RWPE1 (cell line): ENCODE measurements at places on chromosomes 6 and 20.

- DNase-seq, result no peak
These were observed 2.1 kb downstream of the ZC3H12D start for GRCh38 chr6:149482545-149483333.

GRCh38 chr6:147203311-147204059 lies 732 bp upstream of the STXBP5 start:
- DNase-seq, result peak; percentile 81

DNA sequence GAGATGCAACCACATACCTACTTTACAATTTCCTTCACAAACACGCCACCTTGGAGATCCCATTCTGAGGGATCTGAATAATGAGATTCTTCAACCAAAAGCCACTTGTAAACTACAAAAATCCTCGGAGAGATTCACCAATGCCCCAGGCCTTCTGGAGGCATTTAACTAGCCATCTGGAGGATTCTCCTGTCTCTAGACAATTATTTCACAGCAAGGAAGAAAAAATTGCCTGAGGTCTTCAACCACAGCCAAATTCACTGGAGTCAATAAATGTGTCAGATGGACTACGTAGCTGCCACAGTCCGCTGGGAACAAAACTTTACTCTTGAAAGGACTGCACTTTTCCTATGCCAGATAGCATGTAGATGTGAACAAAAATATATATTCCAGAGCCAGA lies 19.0 kb upstream of the DCDC2 start:
- DNase-seq, result no peak

DNA sequence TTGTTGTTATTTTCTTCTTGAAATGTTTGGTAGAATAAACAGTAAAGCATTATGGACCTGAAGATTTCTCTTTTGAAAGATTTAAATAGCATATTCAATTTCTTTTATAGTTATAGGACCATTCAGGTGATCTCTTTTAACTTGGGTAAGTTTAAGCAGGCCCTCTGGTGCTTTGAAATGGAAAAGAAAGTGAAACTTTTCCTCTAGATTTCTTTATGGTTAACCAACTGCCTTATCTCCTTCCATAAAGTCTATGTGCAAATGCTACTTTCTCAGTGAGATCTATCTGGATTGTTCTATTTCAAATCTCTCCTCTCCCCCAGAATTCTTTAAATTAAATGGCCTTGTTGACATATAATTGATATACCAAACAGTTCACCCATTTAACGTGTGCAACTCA lies 54.0 kb downstream of the PHACTR2 start:
- no peak for DNase-seq

- DNase-seq, result no peak
These were observed 153.0 kb downstream of the SLC35B3 start for GRCh38 chr6:8282380-8282779.

GRCh38 chr6:23534351-23534750 lies 591.7 kb upstream of the NRSN1 start:
- peak; percentile 4 for DNase-seq

DNA sequence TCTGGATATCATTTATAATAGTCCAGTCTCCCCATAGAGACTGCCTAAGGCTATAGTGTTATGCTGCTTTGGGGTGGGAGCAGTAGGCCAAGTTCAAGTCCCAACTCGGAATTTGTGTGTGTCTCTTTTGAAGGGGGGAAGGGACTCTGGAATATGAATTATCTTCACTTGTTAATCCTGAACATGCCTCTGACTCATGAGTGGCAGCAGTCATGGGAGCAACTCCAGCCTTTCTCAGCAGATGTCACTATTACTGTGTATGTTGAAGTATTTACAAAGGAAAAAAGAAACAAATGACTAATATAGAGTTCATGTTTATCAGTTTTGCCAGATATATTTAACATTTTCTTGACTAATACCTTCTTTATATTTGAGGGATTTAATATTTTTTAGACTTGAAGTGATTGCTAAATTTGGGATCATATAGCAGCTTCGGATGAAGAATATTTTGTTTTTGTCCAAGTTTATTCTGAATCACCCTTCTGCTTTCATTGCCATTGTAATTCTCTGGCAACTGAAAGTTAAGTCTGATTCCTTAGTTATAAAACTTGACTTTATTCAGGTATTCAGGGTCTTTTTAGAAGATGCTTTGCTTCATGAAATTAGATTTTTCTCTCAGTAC lies 23.4 kb downstream of the FAM217A start:
- DNase-seq, result peak; percentile 78

DNA sequence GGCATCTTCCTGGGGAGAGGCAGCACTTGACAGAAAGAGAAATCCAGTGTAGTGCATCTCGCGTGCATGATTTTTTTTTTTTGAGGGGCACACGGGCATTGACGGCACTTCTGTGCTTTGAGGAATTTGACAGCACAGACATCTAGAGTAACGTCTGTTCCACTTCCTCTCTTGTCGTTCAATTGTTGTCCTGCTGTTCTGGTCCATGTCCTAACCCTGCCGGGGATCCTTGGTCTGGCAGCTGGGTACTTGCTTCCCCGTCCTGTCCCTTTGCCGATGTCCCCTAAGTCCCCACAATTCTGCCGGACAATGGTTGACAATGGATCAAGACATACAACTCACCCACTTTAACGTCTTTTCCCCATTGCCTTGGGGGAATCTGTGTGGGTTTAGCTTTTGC lies 46.0 kb upstream of the NAA20 start:
- DNase-seq, result no peak

DNA sequence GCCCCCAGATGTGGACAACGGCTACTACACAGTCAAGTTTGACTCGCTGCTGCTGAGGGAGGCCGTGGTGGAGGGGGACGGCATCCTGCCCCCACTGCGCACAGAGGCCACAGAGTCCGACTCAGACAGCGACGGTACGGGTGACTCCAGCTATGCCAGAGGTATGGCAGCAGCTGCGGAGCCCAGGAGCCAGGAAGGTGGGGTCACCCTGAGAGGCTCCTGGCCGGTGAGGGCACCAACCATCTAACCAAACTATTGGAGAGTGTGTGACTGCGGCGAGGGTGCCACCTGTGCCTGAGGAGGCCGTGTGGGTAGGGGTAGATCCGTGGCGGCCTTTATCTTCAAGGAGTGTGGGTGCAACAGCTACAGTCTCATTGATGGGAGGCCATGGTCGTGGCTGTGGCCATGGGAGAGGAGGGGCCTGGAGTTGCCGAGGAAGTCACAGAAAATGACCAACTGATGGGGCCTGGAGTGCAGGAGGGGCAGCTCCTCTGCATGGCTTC lies 2.8 kb upstream of the LIME1 start:
- no peak for DNase-seq

DNA sequence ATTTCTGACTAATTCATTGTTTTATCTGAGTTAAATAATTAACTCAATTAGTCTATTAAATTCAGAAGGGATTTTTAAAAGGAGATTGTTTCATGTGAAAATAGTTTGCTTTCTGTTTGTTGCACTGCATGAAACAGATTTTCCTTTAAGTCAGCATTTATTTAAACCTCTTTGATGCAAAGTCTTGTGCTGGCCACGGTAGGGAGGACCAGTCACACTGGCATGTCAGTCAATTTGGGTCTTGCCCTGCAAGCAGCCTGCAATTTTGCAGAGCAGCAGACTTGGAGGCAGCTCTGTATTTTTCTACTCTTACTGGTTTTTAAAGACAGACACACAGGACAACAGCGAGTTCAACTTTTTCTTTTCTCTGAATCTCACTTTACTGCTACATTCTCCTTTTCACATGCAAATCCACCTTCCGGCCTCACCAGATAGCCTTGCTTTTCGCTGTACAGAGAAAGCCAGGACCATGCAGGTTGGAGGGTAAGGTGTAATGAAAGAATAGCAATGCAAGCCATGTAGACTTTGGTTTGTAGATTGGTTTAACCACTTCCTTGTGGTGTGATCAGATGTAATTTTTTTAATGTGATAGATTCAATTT lies 689.9 kb upstream of the AGPAT4 start:
- DNase-seq, result no peak

DNA sequence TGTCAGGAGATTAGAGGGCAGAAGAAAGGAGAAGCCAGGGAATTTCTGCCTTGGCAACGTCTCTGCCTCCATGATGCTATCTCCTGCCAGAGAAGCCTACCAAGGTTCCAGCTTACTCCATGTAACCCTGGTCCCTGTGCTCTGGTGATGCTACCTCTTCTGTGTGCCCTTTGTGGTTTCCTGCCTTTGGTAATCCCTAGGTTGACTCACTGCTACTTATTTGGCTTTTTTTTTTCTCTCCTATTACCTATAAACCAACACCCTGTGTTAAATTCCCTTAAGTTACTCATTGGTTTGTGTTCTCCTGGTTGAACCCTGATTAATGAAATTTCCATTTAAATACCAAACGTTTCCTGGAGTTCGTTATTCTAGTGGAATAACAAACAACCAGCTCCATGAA lies 527.8 kb upstream of the FLRT3 start:
- peak; percentile 43 for DNase-seq

DNA sequence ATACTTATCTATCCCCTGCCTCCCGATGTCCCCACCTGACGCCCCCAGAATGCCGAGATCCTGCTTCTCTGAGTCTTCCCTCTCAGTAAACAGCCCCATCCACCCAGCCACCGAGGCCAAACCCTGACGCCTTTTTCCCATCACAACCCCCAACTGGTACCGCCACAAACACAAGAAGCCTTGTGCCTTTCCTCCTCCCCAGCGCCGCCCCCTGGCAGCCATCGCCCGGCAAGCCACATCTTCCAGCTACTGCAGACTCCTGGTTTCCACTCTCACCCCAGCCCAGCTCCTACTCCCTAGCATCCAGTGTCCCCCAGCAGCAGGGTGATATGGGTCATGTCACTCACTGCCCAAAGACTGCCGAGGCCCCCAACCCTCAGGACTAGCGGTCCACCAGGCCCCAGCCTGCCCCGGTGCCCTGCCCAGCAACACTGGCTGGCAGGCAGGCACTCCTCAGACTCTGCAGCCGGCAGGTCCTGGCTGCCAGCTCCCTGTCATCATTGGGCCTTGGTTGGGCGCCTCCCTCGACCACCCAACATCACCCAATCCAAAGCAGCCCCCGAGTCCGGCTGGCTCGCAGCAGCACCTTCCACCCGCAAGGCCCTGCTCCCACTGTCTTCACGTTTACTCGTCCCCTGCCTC lies 11.2 kb downstream of the TCFL5 start:
- no peak for DNase-seq

GRCh38 chr6:18488004-18488403 lies 100.9 kb downstream of the RNF144B start:
- DNase-seq, result no peak

DNA sequence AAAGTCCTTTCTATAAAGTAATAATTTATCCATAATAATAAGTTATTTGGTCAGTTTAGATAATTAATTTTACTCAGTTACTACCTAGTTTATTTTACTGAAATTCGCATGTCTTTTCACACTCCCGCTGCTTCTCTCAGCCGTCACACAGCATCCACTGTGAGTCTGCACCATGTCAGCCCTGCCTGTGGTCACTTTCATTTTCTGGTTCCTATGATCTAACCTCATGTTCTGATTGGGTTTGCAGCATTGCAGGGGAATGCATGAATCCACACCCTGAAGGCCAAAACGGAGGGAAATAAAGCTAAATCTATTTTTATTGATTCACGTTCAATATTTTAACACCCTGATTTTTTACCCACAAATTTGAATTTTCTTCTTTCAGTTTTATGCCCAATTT lies 47.4 kb downstream of the PDE10A start:
- DNase-seq, result no peak

- DNase-seq, result no peak
These were observed 102.3 kb upstream of the TSHZ2 start for GRCh38 chr20:52869698-52870501.

GRCh38 chr6:125812394-125813292 lies 21.9 kb downstream of the NCOA7 start:
- DNase-seq, result peak; percentile 23

DNA sequence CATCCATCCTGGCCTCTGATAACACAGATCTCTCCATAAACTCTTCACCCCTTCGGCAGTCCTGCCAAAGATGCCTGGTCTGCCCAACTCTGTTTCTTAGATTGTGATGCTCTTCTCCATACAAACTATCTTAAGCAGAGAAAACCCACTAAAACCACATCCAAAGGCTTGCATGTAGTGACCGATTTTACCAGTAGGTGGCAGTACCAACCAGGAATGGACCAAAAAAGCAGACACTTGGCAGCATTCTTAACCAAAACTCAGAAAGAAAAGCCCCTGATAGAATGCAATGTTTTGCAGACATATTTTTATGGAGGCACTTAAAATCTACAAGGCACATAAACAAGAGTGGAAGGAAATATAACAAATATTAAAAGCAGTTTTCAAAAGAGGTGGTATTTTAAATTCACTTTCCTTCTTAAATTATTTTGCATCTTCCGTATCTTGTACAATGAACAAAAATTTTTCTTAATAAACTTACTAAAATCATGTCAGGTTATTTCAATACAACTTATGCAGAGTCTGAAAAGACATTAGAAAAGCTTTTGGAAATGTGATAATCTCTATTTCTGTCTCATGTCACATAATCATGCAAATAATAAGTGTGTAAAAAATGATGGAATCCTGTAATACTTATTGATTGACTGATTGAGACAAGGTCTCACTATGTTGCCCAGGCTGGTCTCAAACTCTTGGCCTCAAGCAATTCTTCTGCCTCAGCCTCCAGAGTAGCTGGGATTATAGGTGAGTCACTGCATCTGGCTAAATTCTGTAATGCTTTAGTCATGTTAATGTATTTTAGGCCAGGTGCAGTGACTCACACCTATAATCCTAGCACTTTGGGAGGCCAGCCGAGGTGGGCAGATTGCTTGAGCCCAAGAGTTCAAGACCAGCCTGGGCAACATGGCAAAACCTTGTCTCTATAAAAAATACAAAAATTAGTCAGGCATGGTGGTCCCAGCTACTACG lies 29.4 kb downstream of the LRP11 start:
- DNase-seq, result peak; percentile 38

- no peak for DNase-seq
These were observed 76.1 kb downstream of the IRF4 start for GRCh38 chr6:467671-468082.

DNA sequence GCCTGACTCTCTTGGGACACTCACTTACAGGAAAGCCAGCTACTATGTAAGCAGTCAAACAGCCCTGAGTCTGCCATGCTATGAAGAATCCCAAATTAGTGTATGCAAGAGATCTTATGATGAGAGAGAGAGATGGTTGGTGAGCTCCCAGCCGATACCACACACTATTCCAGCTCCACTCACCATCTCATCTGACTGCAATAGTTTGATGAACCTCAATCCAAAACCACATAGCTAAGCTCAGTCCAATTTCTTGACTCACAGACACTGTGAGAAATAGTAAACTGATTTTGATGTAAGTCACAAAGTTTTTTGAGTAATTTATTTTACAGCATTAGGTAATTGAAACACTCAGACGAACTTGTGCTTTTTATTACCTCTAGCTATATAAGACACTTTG lies 441.4 kb downstream of the COL12A1 start:
- DNase-seq, result no peak

DNA sequence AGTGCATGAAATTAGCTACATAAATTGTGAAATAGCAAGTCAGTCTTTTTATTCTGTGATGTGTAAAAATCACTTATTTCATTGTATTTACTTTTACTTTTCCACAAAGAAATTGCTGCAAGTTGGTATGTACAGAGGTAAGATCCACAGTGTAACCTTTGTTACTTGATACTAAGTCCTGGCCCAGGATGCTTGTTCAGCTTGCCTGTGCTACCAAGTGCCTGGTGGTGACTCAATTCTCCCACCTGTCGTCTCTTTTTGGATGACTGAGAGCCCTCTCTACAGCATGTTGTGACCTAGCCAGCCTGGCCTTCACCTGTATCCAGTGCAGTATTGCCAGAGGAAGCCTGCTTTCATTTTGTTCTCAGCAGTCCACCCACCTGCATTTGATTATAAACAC lies 54.9 kb downstream of the ANKRD6 start:
- DNase-seq, result no peak

- DNase-seq, result no peak
These were observed 35.3 kb upstream of the LAMA2 start for GRCh38 chr6:128847431-128848210.

- DNase-seq, result peak; percentile 55
These were observed 268.8 kb downstream of the ARID1B start for GRCh38 chr6:157045831-157046454.
